ENCODE measurements at places on chromosomes 3 and 15. TPM values are rescaled to one million over a fixed set of nuclear protein-coding genes. Genes with fewer than 3 reads are reported as not detected.

GRCh38 chr3:37605572-37606153, 256.0 kb upstream of the CTDSPL start:
- DNase-seq, result no peak

GRCh38 chr3:22401499-22401898, 650.5 kb upstream of the ZNF385D start:
- DNase-seq, result no peak

- peak; percentile 93 for DNase-seq
Observed at GRCh38 chr15:71237456-71238188, 122.4 kb downstream of the THSD4 start.

CNTN3 gene
- total RNA-seq, result 1.6 TPM

TMEM266 gene
- total RNA-seq, result not detected

- no peak for DNase-seq
Observed at GRCh38 chr3:41997702-41998550, 36.0 kb upstream of the ULK4 start.

ADAMTSL3 gene
- total RNA-seq, result 0.94 TPM

DNA sequence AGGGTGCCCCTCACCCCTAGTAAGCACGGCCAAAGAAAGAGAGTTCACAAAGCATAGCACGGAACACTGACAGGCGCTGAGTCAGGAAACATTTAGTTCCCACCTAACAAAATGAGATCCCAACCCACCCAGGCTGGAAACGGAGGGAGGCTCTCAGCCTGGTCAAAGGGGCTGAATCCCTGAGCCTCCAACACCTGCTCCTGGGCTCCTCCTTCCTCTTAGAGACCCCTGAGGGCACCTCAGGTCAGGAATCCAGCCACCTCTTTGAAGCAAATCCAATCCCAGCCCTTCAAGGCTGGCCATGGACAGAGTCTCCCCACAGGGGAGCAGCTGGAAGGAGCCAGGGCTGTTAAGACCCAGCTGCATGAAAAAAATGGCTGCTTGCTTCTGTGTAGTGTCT, 154.4 kb upstream of the HES1 start:
- no peak for DNase-seq

DNA sequence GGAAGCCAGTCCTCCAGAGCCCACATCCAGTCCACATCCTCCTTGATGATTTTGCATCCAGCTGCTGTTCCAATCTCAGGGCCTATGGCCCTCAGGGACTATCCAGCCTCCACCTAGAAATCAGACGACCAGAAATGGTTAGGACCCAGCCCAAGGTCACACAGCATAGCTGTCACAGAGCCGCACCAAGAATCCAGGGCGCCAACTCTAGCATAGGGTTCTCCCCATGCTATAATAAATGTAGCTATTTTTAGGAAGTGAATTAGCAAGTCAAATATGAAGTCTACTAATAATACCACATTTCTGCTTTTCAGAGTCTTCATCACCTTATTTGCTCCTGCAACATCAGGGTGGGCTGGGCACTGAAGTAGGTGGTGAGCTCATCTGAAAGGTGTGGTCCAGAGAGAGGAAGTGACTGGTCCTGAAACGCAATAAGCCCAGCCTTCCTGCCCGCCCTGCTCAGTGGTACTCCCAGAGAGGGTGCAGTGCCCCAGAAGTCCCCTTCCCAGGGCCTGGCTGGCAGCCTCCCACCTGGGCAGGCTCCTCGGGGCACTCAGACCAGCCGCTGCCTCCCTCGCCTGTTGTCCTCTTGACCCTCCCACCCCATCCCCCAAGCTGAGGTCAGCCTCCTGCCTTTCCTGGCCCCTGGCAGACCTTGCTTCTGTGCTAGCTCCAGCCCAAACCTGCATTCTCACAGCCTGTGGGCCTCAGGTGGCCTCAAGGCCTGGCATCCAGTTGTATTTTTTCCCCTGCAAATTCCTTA, 17.6 kb upstream of the CYP11A1 start:
- DNase-seq, result peak; percentile 88

GRCh38 chr3:81040107-81040506, 721.3 kb downstream of the GBE1 start:
- DNase-seq, result no peak

DNA sequence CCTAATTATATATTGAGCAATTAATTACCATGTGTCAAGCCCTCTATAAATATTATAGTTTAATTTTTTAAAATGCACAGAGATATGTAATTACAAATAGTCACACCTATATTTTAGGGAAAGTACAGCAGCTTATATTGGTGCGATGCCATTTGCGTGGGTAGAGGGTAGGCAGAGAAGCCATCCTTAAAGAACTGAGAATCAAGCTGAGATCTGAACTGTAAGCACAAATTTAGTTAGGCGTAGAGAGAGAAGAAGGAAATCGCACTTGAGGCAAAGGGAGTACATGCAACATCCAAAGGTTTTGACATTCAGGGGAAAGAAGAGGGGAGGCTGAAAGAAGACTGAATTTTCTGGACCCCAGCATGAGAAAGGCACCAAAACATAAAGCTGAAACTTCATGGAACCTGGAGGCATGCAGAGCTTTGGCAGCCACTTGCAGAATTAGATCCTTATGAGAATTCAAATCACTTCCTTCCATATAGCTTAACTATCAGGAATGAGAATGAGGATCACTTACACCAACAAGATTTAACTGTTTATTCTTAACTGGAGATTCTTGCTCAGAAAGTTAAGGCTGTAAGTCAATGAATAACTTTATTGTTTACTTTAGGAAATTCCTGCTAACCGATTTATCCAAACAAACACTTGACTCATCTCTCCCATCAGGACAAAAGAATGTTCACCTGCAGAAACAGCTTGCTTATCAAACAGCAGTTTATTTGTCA, 114.3 kb downstream of the TGFBR2 start:
- DNase-seq, result no peak

- no peak for DNase-seq
Observed at GRCh38 chr3:133443649-133444422, 44.0 kb downstream of the BFSP2 start.

GRCh38 chr15:92634671-92635201, 20.8 kb downstream of the FAM174B start:
- DNase-seq, result no peak

GUCA1C gene
- not detected for total RNA-seq

DNA sequence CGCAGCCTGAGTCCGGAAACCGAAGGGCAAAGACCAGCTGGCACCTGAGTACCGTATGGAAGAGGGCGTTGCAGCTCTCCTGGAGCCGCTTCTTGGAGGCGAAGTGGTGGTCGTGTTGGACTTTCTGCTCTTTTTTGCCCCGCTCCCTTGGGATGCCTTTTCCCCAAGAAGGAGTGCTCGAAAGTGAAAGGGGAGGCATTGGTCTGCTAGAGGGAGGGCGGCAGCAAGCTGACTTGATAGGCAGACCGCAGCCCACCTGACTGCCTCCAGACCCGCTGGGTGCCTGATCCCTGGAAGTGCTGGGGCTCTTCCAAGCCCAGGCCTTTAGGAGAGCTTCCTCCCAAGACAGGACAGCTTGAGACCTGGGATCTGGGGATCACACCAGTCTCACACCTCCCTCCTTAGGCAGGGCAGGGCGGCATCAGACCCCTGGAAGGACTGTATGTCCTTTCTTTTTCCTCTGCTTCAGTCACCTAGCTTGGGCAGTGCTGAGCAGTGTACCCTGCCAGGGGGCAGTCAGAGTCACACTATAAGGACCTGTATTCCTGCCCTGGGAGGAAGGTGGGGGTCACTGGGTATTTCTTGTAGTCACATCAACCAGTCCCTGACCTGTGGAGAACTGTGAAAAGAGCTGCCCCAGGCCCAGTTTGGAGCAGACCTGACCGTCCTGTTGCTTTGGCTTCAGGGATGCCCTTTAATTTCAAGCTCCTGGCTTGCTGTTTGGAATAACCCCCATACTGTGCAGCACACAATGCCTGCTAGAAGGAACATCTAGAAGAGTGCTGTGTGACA, 2.1 kb downstream of the ACVR2B start:
- no peak for DNase-seq

DNA sequence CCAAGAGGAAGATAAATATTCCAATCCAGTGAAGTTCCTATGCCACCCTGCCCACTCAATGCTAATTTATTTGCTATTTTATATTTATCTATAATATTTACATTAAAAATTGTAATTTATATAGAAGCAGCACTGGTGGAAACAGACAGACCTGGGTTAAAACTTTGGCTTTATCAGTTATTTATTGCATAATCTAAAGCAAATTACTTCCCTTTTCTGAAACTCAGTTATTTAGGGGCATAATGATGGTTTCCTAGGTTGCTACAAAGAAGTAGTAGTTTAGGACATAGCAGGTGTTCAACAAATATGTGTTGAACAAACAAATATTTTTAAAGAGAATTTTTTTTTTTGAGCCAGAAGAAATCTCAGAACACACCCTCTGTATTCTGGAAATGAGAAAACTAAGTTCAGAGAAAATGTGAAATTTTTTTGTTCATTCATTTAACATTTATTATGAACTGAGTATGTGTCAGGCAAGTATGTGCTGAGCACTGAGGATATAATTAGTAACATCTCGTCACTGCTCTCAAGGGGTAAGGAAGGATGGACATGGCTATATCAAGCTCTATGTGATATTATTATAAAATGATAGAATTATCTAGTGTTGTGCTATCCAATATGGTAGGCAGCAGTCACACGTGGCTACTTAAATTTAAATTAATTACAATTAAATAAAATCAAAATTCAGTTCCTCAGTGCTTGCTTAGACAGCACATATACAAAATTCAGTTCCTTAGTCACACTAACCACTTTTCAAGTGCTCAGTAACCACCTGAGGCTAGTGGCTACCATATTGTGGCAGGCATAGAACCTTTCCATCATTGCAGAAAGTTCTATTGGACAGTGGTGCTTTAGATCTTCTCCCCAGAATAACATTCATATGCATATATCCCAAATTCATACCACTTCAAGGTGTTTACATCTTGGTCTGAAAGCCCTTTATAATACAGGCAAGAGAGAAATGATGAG, 7.0 kb upstream of the UBE2Q2 start:
- DNase-seq, result no peak

- DNase-seq, result no peak
Observed at GRCh38 chr3:129586746-129587430, 19.6 kb downstream of the PLXND1 start.

FRMD4B gene
- 54.5 TPM for total RNA-seq

- no peak for DNase-seq
Observed at GRCh38 chr3:188243124-188243795, 89.3 kb downstream of the LPP start.

DNA sequence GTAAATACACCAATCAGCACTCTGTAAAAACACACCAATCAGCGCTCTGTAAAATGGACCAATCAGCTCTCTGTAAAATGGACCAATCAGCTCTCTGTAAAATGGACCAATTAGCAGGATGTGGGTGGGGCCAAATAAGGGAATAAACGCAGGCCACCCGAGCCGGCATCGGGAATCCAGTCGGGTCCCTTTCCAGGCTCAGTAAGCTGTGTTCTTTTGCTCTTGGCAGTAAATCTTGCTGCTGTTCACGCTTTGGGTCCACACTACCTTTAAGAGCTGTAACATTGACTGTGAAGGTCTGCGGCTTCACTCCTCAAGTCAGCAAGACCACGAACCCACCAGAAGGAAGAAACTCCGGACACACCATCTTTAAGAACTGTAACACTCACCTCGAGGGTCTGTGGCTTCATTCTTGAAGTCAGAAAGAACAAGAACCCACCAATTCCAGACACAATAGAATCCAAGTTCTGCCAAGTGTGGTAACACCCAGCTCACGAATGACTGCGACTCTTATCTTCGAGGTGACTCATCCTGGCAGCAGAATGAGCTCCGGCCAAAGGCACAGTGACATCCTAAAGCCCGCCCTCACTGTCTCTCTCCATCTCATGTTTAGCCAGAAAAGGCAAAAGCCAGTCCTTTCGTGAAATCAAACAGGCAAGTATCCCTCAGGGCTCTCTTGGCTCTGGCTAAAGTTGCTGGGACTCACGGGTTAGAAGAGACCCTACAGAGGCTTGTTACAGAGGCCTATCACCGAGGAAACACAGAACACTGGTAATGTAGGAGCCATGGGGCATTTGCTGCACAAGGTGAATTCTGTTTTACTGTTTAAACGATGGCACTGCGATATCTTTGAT, 155.2 kb downstream of the FAM43A start:
- no peak for DNase-seq

AADACL2 gene
- 0.66 TPM for total RNA-seq

GRCh38 chr3:8767256-8767666, 2.2 kb downstream of the OXTR start:
- DNase-seq, result no peak

DNA sequence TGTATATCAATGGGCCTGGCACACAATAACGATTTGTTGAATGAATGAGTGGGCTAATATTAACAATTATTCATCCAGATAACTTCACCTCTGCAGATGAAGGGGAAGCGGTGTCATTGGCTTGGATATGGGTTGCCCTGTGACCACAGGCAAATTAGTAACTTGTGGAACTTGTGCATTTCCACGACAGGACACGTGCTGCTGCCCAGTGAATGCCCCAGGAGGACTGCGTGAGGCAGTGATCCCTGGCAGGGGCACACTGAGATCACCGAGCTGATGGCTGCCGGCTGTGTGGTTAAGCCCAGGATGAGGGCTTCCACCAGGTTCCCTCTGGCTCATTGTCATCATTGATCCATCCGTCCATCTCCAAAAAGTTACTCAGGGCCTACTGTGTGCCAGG, 84.1 kb upstream of the HACD2 start:
- DNase-seq, result no peak

GRCh38 chr3:2860626-2861025, 249.5 kb downstream of the IL5RA start:
- no peak for DNase-seq

CP gene
- total RNA-seq, result 37.8 TPM

ANKRD34C gene
- not detected for total RNA-seq

CRYGS gene
- 7.2 TPM for total RNA-seq

DNA sequence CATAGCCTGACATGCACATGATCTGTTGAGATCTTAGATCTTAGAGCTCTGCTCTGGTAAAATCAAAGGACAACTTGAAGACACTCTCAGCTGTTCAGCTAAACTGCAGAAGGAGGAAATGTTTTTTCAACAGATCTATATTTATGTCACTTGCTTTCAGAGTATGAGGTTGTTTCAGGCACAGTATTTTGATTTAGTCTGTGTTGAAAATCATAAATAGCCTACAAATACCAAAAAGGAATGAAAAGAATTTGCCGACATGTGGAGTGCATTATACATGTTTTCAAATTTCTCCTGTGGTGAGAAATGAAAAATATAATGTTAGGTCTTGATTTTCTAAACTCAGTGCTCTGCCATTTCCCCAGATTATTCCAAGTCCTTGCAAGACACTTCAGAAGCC, 1118.4 kb downstream of the TBL1XR1 start:
- DNase-seq, result no peak

- no peak for DNase-seq
Observed at GRCh38 chr3:97579365-97579764, 185.2 kb upstream of the ARL6 start.

GRCh38 chr3:78659386-78659987, 1108.3 kb downstream of the ROBO1 start:
- no peak for DNase-seq

FBXL2 gene
- 1.2 TPM for total RNA-seq

NPAP1 gene
- not detected for total RNA-seq

DNA sequence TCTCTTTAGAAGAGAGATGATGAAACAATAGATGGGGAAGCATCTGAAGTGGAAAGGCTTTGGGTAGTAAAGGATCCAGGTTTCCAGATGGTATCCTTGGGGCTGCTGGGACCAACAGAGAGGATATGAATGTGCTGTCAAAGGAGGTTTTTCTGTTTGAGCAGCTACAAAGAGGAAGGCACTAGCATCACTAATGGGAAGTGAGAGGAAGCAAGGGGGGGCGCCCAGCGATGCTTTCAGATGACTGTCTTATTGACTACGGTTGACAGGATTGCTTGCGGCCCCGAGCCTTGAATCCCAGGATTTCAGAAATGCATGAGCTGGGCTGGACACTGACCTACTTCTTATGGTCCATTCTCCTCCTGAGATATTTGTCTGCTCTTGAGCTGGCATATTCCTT, 103.8 kb upstream of the GALNT15 start:
- DNase-seq, result no peak
